ENCODE measurements at places on chromosomes 11 and 22.
A peak's percentile ranks its signal among the peaks of the same experiment; 100 is the strongest.

DNA sequence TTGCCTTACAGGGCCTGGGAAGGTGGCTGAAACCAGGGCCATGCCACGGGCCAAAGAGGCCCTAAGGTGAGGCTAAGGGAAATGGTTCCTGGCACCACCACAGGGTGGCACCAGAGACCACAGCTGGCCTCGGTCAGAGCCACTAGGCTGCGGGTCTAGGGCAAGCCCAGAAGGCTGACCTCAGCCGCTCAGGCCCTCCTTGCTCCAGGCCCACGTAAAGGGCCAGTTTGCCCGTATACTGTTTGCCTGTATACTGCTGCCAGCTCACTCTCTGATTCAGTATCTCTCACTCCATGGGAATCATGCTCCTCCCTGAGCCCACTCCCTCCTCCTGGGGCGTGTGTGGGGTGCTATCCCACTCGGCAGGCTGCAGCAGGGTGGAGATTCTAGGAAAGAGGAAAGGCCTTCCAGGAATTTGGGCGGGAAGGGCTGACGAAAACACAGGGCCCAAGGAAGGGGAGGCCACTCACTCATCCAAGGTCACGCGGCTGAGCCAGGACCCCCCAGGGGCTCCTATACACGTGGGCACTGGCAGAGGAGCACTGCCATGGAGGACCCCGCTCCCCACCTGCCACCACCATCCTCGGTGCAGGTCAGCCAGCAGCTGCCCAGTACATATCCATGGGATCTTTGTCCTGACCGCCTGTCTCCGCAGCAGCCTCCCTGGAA, 62.4 kb downstream of the NECTIN1 start:
- peak; percentile 85 for DNase-seq

- no peak for DNase-seq
These were observed 109.4 kb downstream of the LDLRAD3 start for GRCh38 chr11:36053281-36053680.

DNA sequence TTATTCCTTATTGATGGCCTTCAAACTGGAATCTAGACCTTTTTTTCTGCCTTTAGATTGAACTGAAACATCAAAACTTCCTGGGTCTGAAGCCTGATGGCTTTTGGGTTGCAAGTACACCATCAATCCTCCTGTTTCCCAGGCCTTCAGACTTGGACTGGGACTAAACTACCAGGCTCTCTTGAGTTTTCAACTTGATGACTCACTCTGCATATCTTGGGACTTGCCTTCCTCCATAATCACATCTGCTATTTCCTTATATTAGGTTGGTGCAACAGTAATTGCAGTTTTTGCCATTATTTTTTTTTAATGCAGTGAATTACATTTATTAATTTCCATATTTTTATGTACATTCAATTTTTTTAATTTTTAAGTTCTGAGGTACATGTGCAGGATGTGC, 7.0 kb downstream of the OR51B5 start:
- peak; percentile 3 for DNase-seq

- DNase-seq, result no peak
These were observed 31.6 kb upstream of the ZBTB16 start for GRCh38 chr11:114027926-114028325.

DNA sequence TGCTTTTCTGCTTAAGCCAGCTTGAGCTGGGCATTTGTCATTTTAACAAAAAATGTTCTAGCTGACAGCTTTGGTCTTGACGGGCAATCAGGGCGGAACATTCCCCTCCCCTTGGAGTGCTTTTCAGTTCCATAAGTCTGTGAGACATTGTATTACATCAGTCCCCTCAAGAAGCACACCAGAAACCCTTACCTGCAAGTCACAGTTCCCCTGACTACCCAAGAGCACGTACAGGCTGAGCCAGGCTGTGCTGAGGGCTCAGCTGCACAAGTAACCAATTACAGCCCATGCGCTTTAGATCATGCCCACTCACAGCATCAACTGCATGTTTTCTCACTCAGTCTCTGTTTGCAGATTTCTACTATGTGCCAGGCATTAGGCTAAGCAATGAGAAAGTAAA, 19.1 kb downstream of the HIRA start:
- no peak for DNase-seq

- DNase-seq, result no peak
These were observed 494.5 kb upstream of the LARGE1 start for GRCh38 chr22:34414467-34415440.

- no peak for DNase-seq
These were observed 57.9 kb downstream of the C2CD3 start for GRCh38 chr11:74112877-74113276.

Data from hepatic stellate cell (primary cell).